ENCODE measurements at places on chromosomes 4 and X.

- no peak for DNase-seq
Measured at GRCh38 chrX:40729598-40730584, 5.5 kb downstream of the MED14 start.

GRCh38 chr4:39947963-39948362, 29.7 kb downstream of the PDS5A start:
- DNase-seq: no peak

GRCh38 chrX:3522101-3522650, 175.7 kb upstream of the MXRA5 start:
- no peak for DNase-seq

- no peak for DNase-seq
Measured at GRCh38 chrX:17081511-17081910, 135.1 kb downstream of the REPS2 start.

- no peak for DNase-seq
Measured at GRCh38 chrX:78532363-78532762, 126.8 kb downstream of the RTL3 start.

- DNase-seq: no peak
Measured at GRCh38 chr4:110543577-110543976, 67.6 kb downstream of the ENPEP start.

GRCh38 chr4:4625488-4625887, 83.6 kb upstream of the STX18 start:
- DNase-seq: no peak

DNA sequence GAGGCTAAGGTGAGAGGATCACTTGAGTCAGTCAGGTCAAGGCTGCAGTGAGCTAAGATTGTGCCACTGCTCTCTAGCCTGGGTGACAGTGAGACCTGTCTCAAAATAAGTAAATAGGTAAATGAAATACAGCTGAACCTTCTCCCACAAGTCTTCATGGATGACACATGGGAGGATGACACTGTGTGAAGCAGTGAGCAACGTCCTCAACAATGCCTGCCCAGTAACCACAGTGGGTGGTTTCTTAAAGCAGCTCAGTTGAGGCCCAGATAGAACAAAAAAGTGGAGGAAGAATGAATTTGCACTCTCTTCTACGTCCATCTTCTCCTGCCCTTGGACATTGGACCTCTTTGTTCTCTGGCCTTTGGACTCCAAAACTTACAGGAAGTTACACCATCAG, 52.7 kb downstream of the MSX1 start:
- no peak for DNase-seq
